CD8-positive, alpha-beta memory T cell (primary cell): ENCODE measurements at places on chromosomes 16 and 17.

DNA sequence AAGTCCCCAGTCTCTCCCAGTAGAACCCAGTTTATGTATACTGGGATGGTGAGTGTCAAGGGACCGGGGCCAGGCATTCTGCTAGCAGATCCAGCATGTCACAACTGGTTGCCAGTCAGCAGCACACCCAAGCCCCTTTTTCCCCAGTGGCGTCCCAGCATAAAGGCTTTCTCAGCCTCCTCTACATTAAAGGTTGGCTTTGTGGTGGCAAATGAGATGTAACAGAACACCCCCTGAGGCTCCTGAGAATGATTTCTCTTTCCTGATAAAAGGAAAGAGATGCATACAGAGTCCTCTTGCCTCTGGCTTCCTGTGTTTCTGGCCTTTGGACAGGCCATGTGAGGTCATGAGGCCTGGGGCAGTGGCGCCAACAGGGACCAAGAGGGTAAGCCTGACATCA lies 27.9 kb downstream of the IRX6 start:
- no peak for DNase-seq

DNA sequence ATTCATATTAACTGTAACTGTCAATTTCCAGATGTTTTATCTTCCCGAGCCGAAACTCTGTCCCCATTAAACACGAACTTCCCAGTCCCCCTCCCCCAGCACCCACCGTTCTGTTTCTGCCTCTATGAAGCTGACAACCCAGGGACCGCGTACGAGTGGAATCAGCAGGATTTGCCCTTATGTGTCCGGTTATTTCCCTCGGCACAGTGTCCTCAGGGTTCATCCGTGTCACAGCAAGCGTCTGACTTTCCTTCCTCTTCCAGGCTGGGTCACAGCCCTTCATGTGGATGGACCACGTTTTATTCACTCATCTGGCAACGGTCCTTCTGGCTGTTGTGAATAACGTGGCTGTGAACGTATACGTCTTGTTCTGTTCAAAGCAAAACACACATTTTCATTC lies 31.3 kb downstream of the METRNL start:
- no peak for DNase-seq

GRCh38 chr16:89096768-89097391 lies 3.2 kb downstream of the ACSF3 start:
- peak; percentile 30 for DNase-seq

- DNase-seq: no peak
These were observed 172.6 kb downstream of the MAP2K4 start for GRCh38 chr17:12193144-12193735.

- no peak for DNase-seq
These were observed 83.0 kb downstream of the N4BP1 start for GRCh38 chr16:48526958-48527331.

DNA sequence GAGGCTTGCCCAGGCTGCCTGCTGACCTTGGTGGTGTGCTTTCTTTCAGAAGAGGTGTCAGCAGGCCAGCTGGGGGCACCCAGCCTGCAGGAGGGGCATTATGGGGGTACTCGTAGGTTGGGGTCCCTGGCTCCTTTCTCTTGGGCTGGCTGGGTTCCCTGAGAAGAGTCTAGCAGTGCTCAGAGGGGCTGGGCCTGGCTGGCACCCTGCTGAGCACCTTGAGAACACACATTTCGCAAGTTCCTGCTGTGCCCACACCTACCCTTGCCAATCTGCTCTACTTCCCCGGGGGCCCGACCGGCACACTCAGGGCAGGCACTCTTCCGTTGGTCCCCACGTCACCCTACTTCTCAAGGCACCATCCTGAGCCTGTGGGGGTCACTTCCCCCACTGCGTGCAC lies 5.1 kb downstream of the CEMP1 start:
- DNase-seq: no peak

DNA sequence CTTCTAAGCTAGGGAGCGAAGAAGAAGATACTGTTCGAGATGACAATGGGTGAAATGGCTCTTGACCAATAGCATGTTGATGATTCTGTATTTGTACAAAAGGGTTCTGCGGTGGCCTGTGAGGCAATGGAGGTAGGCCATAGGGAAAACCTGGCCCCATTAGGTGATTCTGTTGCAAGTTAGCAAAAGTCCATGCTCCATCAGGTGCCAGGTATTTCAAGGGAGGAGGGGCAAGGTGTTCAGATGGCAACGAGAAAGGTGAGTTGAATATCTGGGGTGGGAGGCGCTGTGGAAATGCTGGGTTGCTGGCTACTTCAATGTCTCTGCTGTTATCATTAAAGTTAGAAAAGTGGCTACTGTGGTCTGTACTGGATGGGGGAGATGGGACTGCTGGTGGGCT lies 62.8 kb downstream of the CACNG1 start:
- no peak for DNase-seq

DNA sequence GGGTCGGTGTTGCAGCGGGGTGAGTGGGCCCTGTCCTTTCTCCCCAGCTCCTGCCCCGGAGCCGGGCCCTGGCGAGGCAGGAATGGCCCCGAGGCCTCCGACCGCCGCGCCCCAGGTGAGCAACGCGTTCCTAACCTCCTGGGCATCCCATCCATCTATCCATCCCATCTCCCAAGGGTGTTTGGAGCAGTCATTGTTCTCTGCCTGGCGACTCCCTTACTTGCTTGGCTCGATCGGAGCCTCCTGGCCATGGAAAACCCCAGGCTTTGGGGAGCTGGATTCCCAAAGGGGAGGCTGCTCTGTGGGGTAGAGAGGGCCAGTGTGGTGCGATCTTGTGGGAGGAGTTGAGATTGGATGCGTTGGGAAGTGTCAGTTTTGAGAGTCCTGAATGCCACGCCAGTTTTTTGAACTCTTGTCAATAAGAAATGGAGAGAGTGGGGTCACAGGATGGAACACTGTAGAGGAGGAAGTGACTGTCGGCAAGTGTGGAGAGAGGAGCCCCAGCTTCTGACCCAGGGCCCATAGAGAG lies 684 bp downstream of the ZFP90 start:
- no peak for DNase-seq

GRCh38 chr17:9788601-9789000 lies 2.8 kb downstream of the DHRS7C start:
- no peak for DNase-seq

GRCh38 chr16:12573730-12574383 lies 229.8 kb downstream of the CPPED1 start:
- no peak for DNase-seq

DNA sequence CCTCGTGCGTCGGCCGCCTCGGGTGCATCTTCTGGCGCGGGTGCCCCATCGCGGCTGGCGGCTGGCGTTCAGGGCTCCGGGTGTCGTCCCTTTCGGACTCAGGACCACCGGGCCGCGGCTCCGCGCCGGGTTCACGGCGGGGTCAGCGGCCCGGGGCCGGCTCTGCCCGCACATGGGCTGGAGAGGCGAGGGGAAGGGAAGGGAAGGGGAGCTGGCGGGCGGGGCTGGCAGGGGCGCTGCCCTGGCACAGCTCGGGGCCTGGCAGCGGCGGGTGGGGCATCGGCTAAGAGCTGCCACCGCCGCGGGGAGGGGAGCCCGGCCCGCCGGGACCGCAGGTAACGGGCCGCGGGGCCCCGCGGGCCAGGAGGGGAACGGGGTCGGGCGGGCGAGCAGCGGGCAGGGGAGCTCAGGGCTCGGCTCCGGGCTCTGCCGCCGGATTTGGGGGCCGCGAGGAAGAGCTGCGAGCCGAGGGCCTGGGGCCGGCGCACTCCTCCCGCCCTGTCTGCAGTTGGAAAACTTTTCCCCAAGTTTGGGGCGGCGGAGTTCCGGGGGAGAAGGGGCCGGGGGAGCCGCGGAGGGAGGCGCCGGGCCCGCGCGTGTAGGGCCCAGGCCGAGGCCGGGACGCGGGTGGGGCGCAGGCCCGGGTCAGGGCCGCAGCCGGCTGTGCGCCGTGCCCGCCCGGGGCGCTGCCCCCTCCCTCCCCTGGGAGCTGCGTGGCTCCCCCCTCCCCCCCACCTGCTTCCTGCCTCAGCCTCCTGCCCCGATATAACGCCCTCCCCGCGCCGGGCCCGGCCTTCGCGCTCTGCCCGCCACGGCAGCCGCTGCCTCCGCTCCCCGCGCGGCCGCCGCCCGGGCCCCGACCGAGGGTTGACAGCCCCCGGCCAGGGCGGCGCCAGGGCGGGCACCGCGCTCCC lies 646 bp downstream of the HIC1 start:
- DNase-seq: no peak

- no peak for DNase-seq
These were observed 296.2 kb upstream of the IRX3 start for GRCh38 chr16:54582631-54583250.

DNA sequence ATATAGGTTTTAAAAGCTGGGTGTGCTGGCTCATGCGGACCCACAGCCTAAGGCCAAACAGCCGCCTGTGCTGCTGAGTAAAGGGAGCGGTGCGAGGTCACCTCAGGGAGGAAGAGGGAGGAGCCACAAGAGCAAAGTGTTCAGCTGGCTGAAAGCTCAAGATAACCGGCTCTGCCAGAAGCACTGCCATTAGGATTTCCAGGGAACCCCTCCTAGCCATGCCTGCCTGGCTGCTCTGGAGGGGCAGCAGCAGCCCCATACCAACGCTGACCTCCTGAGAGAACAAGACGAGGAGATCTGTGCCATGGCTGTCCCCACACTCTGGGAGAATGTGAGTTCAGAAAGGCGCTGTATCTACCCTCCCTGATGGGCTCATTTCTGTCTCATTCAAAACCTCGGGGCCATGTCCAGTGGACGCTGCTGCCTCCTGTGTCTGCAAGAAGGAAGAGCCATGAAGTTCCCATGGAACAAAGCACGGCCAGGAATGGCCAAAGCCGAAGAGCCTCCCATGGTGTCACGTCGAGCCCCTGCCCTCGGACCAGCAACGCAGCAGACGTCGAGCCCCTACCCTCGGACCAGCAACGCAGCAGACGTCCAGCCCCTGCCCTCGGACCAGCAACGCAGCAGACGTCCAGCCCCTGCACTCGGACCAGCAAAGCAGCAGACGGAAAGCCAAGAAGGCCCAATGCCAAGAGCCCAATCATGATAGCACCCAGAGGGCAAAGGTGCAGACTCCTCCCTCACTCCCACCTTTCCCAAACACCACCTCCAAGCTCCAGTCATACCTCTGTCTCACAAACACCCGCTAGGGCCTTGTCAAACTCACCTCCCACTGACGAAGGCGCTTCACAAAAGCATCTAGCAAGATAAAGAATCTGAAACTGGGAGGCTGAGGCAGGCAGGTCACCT lies 107.0 kb downstream of the ANKRD11 start:
- no peak for DNase-seq

- DNase-seq: peak; percentile 56
These were observed 430 bp downstream of the HAPSTR1 start for GRCh38 chr16:9091867-9092281.

GRCh38 chr17:8122924-8123694 lies 797 bp downstream of the HES7 start:
- DNase-seq: no peak

DNA sequence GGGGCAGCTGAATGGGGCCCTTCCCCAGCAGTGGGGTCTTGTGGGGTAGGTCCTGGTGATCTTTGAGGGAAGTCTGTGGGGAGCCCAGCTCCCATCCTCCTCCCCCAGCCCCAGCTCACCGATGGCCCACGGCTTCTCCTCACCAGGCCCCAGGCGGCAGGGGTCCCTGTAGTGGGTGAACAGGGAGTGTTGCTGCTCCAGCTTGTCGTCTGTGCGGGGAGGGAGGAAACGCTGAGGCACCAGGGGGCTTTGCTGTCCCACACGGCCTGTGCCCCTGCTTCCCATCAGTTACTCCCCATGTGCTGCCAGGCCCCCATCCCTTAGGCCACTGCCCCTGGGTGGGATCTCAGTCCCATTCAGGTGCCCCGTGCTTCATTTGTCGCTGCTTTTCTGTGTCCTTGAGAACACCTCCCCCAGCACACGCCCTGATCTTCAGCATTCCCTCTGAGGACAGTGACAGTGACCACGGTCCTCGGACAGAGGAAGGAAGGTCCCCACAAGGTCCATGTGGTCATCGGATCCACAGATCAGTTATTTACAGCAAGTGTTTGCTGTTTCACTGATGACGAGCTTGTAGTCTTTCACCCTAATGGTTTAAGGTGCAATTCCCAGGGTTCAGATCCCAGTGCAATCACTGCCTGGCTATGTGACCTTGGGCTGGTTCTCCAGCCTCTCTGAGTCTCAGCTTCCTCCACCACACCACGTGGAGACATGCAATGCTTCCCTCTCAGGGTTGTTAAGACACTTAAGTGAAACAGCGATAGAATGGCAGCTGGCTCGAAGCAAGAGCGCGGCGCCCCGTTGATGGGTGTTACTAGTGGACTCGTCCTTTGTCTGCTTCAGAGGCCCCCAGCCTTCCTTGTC lies 53.1 kb downstream of the PRMT7 start:
- no peak for DNase-seq

DNA sequence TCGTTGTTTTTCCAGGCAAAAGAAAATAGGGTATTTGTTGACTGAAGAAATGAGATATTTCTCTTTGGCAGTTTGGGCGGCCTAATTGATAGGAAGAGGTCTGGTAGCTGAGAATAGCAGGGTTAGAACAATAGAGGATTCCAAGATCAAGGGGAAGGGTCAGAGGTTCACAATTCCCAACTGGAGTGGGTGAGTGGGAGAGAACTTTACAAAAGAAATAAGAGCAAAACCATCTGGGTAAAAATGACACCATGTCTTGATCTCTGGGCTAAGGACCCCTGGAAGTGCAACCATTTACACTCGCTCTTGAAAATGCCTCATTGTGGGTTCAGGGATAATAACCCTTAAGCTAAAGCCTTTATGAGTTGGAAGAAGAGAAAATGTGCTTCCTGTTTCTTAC lies 180.5 kb downstream of the CDH13 start:
- DNase-seq: no peak

DNA sequence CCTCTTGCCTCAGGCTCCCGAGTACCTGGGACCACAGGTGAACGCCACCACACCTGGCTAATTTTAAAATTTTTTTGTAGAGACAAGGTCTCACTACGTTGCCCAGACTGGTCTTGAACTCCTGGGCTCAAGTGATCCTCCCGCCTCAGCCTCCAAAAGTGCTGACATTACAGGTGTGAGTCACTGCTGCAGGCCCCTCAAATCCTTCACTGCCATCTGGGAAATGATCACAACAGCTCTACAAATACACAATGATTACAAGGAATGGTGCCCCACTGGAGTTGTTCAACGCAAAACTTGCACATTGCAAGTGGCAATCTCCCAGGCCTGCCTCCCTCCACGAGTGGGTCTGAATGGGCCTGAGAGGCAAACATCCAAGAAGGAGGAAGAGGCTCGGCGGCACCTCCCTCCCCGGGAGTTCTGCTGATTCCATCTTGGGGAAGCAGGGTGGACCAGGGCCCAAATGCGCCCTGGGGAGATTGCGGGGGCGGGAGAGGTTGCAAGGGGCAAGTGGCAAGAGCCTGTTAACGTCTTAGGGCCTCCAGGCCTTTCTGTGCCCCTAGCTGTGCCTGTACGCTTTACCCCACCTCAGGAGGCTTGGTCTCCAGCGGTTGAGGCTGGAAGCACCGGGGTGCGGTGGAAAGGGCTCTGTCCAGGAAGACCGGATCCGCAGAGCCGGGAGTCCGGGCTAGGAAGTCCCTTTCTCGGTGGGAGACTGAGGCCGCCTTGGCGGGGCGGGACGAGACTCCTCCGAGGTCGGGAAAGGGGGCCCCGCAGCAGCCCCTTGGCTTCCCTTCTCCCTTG lies 656 bp upstream of the IGFBP4 start:
- DNase-seq: no peak

- DNase-seq: no peak
These were observed 401.4 kb downstream of the GRIN2A start for GRCh38 chr16:9780831-9781230.
